ENCODE measurements at places on chromosomes 6 and 20.

DNA sequence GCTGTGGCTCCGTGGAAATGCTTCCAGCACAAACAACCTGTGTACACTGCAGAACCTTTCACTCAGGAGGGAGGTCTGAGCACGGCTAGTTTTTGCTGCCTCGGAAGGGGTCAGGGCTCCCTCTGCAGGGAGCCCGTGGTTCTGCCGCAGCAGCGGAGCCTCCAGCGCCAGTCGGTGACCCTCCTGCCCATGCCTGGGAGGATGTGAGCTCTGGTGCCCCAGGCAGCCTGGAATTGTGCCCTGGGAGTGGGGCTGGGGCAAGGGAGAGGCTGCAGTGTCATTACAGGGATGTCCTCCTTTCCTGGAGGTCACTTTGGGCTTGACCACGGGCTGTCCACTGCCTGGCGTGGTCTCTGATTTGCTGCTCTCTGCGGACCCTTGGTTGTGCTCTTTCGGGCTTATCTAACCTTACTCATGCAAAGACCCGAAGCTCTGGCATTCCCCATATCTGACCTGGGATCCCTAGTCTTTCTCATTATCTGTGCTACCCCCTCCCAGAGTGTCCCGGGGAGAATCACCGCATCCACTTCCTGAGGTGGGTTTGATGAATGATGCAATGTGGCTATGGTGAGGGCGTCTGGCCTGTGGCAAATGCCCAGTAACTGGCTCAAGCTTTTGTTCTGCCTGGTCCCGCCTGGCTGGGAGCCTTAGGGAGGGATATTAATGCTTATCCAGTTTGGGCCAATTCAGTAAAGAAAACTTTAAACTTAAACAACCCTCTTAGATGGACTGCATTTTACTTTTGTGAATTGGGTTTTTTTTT lies 59.6 kb upstream of the TAGAP start:
- peak; percentile 48 for DNase-seq

GRCh38 chr6:132234356-132234755 lies 166.9 kb downstream of the MOXD1 start:
- DNase-seq = no peak

GRCh38 chr20:52124821-52125220 lies 66.8 kb downstream of the ZFP64 start:
- DNase-seq = no peak

DNA sequence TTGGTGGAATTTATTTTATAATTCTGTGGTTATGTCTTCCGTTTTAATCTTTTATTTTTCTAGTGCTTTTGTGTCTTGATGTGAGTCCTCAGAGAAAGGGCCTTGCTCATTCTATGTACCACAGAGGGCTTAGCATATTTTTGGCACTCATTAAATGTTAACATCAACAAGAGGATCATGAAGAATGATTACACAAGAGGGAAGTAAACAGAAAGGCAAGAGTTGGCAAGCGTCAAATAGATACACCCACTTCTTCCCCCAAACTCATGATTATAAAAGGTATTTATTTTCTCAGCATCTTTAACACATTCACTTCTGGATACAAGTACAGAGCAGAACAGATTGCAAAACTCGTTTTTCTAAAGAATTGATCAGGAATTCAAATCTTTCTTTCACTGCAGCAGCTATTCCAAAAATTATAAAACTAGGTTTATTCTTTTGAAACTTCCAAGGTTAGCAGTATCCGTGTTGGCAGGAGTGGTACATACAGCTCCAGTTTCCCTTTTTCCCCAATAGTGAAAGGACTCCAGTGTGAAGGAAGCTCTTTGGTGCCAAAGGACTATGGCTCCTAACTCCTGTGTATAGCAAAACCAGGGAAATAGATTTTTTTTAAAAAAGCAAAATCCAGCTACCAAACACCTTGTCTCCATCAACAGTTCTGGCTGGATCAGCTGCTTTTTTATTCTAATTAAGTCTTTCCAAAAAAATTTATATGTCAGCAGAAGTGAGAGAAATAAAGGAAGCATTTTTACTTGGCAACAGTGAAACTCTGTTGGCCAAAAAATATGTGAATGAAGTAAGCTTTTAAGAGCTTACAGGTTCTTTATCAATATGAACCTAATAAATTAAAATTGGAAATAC lies 221.9 kb downstream of the ADGRG6 start:
- DNase-seq = no peak

GRCh38 chr6:25035512-25036435 lies 100.0 kb upstream of the RIPOR2 start:
- DNase-seq = no peak

DNA sequence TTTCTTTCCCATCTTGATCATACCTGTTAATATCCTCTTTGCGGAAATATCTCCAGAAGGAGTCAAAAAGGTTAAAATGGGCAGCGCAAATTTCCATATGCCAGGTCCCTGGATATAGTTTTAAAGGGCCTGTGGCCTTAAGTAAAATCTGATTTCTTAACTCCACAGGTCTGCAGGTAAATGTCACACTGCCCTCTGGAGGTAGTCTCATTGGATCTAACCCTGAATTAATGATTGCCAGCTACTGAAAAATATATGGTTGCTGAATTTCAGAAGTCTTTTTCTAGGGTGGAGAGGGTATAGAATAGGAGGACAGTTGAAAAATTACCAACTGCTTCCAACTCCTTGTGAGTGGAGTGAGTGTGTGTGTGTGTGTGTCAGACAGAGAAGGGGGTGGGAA lies 8.5 kb downstream of the MOXD1 start:
- DNase-seq = no peak

GRCh38 chr6:149031201-149031858 lies 284.5 kb downstream of the UST start:
- no peak for DNase-seq

GRCh38 chr6:122033564-122034181 lies 365.8 kb upstream of the HSF2 start:
- peak; percentile 78 for DNase-seq

DNA sequence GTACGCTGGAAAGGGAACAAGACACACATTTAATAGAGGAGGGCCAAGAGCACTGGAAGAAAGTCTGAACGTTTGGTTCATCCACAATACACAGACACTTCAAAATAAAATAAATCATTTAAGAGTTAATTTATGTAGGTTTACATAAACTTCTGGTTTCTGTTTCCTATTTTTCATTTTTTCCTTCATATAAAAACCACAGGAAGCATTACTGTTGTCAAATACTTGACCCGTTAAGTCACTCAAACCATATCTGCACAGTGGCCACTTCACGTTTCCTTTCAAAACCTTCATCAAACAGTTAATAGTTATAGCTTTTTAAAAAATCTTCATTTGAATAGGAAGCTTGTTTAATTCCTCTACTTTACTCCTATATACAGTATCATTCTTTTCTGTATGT lies 257.6 kb upstream of the THEMIS start:
- DNase-seq = no peak
